ENCODE measurements at places on chromosomes 3 and 15.

GRCh38 chr15:43214592-43215295, 6.1 kb downstream of the EPB42 start:
- DNase-seq, result no peak

DNA sequence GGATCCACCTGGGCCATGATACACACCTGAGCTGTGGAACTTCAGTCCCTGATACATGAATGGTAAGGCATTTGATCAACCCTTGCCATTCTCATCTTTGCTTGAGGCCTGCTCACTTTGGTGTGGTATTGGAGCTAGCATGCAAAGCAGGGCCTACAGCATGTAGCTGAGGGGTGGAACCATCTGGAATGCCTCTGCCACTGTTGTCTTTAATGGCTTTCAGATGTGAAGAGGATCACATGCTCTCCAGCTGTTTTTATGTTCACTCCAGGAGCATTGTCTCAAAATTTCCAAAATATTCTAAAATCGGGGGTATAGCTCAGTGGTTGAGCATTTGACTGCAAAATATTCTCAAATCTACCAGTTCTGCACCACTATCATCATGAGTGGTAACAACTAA, 64.4 kb upstream of the PHLDB2 start:
- no peak for DNase-seq

GRCh38 chr15:88542342-88542733, 4.1 kb downstream of the DET1 start:
- DNase-seq, result no peak

- DNase-seq, result no peak
Measured at GRCh38 chr15:34284937-34285336, 52.6 kb downstream of the SLC12A6 start.

GRCh38 chr3:12938258-12938711, 96.9 kb upstream of the RPL32 start:
- no peak for DNase-seq

DNA sequence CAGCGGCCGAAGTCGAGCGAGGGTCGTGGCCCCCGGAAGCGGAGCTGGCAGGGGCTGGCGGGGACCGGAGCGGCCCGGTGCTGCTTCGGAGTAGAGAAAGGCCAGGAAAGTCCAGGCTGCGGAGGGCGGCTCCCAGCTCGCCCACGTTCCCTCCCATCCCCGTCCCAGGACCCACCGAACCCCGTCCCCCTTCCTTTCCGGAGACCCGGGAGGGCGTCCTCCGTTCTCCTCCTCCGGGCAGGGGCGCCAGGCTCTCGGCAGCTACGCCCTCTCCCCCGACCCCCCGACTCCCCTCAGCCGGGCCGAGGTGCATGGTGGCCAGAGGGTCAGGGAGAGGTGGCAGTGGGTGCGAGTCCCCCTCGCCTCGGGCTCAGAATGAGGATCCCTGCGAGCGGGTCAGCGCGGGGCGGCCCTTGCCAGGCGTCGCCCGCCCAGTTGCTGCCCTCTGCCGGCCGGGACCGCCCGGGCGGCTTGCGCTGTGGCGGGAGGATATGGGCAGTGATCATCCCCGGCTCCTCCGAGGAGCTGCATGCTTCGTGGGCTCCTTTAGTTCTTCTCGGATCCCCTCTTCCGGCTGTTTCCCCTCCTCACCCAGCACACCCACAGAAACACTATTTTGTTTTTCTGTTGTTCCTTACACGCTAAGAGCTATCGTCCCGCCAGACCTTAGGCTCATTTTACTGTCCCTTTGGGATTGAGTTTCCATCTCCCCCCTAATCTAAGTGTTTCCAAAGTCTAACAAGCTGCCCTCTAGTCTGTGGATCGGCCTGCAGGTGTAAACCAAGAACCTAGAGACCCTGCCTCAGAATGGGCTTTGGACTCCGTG, 744 bp upstream of the ALDH1A2 start:
- DNase-seq, result peak; percentile 55

DNA sequence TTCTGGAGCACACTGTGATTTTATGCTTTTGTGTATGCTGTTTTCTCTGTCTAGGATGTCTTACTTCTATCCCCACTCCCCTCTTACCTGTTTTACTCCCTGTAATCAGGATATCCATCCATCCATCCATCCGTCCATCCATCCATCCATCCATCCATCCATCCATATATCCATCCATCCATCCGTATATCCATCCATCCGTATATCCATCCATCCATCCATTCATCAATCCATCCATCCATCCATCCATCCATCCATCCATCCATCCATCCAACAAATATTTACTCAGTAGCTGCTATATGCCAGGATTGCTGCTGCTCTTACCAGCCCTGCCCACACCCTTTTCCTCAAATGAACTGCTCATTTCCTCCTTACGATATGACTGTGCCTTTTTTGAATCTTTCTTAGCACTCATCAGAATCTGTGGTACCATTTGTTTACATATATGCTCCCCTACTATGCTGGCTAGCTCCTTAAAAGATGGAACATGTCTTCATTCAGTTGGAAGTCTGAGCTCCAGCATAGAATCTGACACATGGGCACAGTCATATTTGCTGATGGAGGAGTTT, 35.2 kb downstream of the USP13 start:
- no peak for DNase-seq

- no peak for DNase-seq
Measured at GRCh38 chr3:154229217-154229590, 95.1 kb downstream of the DHX36 start.

DNA sequence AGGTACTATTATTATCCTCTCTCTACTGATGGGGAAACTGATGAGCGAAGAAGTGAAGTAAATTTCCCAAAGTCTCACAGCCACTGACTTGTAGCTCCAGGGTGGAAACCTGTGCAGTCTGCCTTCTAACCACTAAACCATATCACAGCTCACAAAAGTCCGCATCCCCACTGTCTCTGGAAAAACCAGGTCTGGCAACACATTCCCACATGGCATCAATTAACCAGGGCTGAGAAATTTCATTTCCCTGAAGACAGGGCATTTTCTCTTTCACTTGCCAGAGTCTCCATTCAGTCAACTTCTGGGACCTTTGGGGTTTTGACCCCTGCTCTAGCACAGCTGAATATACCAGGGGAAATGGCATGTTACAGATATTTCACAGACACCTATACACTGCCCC, 26.5 kb downstream of the FBXO40 start:
- no peak for DNase-seq

GRCh38 chr3:46710671-46711295, 6.9 kb downstream of the PRSS50 start:
- DNase-seq, result no peak

DNA sequence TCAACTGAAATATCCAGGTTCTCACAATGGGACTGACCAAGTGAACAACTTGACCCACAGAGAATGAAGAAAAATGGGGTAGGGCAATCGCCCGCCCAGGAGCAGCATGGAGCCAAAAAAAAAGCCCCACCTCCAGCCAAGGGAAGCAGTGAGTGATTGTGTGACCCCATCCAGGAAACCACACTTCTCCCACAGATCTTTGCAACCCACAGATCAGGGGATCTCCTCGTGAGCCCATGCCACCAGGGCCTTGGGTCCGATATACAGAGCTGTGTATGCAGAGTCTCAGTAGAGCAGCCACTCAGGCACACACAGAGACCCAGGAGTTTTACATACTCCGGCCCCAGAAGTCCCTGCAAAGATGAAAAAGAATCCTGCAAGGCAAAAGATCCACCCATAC, 35.7 kb downstream of the PYGO1 start:
- no peak for DNase-seq

- no peak for DNase-seq
Measured at GRCh38 chr3:52153389-52154096, 680 bp downstream of the POC1A start.

- no peak for DNase-seq
Measured at GRCh38 chr3:58036293-58037032, 28.2 kb downstream of the FLNB start.

GRCh38 chr15:65841121-65841930, 28.0 kb upstream of the RAB11A start:
- DNase-seq, result no peak

- DNase-seq, result no peak
Measured at GRCh38 chr3:128329491-128330213, 137.0 kb downstream of the DNAJB8 start.

- no peak for DNase-seq
Measured at GRCh38 chr15:64096668-64097384, 1.0 kb downstream of the SNX1 start.

GRCh38 chr3:8969241-8969640, 6.0 kb upstream of the RAD18 start:
- DNase-seq, result no peak

DNA sequence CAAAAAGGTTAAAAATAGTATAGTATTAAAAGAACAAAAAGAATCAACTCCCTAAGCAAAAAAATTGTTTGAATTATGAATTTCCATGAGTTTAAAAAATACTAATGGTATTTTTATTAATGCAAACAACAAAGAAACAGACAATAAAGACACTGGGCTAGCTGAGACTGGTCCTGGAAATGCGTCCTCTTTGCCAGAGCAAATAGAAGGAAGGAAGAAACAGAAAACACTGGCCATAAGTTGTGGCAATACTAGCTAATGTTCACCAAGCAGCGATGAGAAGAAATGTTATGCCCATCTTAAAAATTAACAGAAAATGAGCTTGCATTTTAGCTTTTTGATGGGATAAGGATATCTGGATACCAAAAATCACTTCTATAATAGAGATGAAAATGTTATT, 88.6 kb downstream of the TBL1XR1 start:
- DNase-seq, result no peak

DNA sequence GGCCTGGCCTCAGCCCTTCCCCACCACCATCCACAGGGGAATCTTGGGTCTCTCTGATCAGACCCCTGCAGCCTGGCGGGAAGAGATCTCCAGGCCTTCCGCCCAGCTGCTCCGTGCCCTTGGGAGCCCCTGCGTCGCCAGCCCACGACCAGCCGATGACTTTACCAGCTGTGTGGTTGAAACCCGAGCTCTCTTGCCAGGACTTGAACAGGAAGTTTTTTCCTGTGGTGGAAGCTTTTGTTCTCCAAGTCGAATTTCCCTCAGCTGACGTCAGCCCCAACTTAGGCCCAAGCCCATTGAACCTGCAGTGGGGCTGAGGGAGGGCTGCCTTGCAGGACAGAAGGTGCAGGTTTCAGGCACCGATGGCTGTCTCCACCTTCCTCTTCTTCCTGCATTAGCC, 51.7 kb upstream of the SMAD3 start:
- no peak for DNase-seq

- DNase-seq, result no peak
Measured at GRCh38 chr15:95025924-95026728, 794.8 kb downstream of the MCTP2 start.

Data from stimulated activated CD4-positive, alpha-beta T cell treated with anti-CD3 and anti-CD28 coated beads, Interleukin-4, amount 100 ng/mL, for 1 hour (primary cell).